ENCODE measurements at places on chromosomes 16 and 17.

DNA sequence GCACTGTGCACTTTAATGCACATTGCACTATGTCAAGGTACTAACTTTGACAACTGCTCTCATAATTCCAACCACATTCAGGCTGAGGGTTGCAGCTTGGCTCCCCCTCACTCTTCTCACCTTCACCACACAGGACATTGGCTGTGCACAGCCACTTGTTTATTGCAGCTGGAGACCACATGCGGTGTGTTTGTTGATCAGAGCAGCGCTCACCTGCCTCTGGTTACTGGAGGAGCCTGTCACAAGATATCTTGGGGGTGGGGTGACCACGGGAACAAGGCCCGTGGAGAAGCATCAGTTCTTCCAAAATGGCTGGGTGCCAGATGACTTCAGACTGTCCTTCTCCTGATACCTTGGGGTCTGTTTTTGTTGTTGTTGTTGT, 10.6 kb upstream of the CCL5 start:
- peak; percentile 43 for DNase-seq

GRCh38 chr17:82502207-82502606, 17.3 kb upstream of the FOXK2 start:
- DNase-seq, result no peak

GRCh38 chr16:54370278-54371040, 83.9 kb upstream of the IRX3 start:
- DNase-seq, result peak; percentile 39

DNA sequence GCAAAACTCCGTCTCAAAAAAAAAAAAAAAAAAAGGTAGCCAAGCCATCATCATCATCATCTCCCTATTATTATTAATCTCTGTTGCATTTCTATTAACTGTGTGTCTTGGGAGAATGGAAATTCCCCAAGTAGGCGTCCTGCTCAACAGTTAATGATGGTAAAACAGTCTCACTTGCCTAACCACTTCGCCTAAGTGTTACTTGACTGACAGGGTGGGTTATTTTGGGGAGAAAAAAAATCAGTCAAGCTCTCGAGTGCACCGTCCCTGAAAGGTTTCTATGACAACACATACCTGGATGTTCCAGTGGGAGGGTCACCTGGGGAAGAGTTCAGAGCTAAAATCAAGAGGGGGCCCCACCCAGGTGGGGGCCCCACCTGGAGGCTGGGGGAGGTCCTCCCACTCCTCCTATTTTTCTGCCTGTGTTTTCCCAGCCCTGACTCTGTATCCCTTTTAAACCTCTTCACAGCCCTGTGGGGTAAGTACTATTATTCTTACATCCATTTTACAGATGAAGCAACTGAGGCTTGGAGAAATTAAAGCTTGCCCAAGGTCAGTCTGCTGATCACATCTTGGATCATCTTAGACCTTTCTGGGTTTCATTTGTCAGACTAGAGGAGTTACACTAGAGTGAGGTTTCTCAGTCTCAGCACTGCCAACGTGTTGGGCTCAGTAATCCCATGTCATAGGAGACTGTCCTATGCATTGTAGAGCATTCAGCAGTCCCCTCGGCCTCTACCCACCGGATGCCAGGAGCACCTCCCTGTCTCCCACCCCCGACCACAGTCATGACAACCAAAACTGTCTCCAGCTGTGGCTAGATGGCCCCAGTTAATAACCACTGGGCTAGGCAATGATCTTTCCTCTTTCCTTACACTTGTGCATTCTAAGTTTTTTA, 11.0 kb upstream of the ABAT start:
- DNase-seq, result no peak

DNA sequence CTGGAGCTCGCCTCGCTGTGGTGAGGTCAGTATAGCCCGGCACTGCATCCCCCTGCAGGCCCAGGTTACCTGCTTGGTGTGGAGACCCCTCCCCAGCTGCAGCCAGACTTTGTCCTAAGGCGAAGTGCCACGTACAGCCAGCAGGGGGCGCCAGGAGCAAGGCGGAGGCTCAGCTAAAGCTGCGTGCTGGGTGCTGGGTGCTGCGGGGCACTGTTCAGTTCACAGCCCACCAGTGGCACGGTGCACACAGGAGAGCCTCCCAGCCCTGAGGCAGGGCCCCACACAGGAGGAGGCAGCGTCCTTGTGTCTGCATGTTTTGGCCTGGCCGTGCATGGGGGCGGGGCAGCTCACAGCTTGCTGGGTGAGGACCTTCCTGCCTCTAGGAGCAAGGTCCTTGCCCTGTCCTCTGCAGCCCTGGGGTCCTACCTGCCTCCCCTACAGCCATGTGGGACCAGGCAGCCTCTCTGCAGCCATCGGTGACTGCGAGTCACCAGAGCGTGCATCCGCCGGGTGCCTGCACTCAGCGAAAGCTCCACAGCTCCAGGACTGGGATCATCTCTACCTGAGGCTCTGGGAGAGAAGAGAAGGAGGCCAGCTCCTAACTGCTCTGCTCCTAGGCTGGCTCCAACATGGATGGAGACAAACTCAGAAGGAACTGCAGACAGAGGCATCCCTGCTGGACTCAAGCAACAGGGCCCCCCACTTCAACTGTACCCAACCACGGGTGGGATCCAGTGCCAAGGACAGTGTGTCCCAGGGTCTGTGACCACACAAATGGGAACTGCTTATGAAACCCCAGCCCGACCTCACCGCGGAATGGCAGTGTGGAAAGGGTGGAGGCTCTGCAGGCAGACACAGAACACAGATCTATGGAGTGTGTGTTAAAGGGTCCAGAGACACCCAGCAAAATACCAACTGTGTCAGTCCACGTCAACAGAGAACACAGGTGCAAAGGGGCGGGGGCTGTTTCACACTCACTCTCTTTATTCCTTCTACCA, 19.0 kb downstream of the SLC7A5 start:
- peak; percentile 86 for DNase-seq

DNA sequence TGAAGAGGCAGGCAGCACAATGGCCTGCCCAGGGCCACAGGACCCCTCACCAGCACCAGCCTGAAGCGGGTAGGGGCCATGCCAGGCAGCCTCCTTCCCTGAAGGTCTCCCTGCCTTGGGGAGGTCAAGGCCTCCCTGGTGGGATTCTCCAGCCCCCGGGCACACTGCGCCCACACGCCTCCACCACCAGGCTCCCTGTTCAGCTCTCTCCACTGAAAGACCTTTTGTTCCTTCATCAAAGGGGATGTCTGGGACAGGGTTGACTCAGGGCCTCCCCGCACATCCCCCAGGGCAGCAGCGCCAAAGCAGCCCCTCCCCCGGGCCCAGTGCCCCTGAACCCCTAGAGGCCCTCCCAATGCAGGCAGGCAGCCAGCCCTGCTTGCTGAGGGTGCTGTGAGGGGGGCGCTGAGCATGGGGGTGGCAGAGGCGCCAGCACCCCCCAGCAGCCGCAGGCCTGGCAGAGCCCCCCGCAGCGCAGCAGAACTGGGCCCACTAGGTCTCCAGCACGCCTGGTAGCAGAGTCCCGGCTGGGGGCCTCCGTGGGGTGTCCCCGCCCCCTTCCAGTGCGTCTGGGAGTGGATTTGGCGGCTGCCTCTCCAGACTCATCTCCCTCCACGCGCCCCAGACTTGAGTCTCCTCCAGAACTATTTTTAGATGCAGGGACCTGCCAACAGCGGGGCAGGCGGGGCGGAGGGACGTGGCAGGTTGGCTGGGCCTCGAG, 13.1 kb downstream of the BCAR1 start:
- DNase-seq, result peak; percentile 27

DNA sequence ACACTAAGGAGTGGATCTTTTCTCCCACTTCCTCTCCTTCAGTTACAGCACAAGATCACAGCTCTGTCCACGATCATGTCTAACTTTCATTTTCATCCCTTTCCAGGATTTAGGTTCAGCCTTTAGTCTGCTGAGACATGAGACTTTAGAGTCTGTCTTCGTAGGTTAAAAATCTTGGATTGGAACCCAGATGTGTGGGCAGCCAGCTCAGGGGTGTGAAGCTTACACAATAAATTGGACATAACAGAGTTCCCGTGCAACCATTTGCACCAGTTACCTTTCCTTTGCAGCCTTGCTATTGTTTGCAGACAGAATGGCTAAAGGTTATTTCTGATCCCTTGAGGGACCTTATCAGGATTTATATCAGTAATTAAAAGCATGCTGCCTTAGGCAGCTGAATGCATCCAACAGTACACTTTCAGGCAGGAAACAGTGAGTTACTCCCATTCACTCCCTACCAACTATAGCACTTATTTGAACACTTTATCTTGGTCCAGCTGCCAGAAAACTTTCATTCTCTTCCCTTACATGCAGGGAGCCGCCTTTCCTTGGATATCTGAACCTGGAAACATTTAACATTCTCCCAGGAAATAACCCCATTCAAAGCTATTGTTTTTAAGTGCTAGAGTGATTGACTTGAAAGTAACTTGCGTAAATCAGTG, 87.3 kb downstream of the TMEM100 start:
- DNase-seq, result no peak

DNA sequence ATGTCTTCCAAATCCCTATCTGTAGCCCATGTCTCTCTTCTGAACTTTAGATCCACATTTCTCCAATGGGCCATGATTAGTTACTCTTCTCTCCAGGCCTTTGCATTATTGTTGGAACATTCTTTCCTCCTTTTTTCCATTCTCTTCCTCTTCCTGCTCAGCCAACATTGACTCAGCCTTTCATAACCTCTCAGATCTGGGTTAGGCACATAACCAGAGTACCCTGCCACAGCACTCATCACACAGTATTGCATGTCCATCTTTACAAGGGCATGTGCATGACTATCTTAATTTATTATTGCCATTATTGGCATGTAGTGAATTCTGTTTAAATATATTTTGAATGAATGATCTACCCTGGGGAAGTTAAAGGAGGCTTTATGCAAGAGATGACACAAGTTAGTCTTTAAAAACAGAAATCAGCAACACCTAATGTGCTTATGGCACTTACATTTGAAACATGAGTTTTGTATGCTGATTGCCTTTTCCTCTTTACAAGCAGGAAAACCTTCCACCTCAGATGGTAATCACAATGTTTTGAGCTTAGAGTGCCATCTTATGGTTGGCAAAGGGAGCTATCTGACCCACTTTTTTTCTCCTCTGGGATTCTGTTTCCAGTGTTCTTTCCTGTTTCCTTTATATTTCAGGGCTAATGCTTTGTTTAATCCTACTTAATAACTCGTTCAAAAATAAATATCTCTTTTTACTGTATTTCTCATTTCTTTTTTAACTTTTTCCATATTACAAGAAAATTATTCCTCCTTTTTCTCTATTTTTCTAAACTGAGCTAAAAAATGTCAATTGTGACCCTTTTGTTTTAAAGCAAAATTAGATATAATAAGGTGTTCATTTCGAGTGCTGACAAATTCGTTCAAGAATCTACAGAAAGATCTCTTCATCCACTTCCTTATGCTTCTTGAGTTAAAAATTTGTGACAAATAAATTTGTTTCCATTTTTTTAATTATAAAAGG, 151.0 kb upstream of the RBL2 start:
- DNase-seq, result no peak

- no peak for DNase-seq
Observed at GRCh38 chr16:54177052-54177861, 109.3 kb downstream of the IRX3 start.

- no peak for DNase-seq
Observed at GRCh38 chr17:8843344-8843743, 24.1 kb downstream of the PIK3R6 start.

- DNase-seq, result no peak
Observed at GRCh38 chr16:30541502-30542329, 7.1 kb upstream of the ZNF747 start.

DNA sequence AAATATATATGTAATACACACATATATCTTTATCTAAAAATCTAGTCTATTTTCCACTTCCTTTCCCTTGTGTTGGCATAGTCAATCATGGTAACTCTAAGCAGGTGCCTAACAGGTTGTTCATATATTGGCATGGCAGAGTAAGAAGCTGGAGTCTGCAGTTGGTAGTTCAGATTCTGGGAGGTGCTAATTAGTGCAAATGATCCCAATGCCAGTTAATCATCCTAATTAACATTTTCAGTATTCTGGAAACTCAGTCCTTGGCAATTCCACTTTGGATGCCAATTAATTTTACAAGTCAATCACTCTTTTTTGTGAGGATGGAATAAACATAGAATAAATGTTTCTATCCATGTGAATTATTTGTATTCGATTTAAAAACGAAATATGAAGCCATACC, 863.7 kb upstream of the SOX9 start:
- DNase-seq, result no peak

- no peak for DNase-seq
Observed at GRCh38 chr17:10702574-10702973, 5.2 kb downstream of the ADPRM start.

GRCh38 chr17:71995590-71995989, 125.2 kb upstream of the SOX9 start:
- no peak for DNase-seq

DNA sequence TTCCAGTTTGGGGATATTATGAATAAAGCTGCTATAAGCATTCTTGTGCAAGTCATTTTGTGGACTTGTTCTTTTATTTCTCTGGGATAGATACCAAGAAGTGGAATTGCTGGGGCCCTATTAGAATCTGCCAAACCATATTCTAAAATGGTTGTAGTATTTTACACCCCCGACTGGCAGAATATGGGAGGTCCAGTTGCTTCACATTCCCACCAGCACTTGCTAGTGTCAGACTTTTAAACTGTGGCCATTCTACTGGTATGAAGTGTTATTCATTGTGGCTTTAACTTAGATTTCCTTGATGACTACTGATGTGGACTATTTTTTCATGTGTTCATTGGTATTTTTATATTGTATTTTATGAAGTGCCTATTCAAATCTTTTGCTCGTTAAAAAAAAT, 18.1 kb upstream of the NUP93 start:
- DNase-seq, result no peak

- no peak for DNase-seq
Observed at GRCh38 chr17:37521821-37522220, 32.1 kb downstream of the DUSP14 start.

- DNase-seq, result peak; percentile 29
Observed at GRCh38 chr17:74119049-74119580, 84.4 kb upstream of the RPL38 start.

GRCh38 chr17:561116-561515, 153.5 kb downstream of the VPS53 start:
- DNase-seq, result no peak

DNA sequence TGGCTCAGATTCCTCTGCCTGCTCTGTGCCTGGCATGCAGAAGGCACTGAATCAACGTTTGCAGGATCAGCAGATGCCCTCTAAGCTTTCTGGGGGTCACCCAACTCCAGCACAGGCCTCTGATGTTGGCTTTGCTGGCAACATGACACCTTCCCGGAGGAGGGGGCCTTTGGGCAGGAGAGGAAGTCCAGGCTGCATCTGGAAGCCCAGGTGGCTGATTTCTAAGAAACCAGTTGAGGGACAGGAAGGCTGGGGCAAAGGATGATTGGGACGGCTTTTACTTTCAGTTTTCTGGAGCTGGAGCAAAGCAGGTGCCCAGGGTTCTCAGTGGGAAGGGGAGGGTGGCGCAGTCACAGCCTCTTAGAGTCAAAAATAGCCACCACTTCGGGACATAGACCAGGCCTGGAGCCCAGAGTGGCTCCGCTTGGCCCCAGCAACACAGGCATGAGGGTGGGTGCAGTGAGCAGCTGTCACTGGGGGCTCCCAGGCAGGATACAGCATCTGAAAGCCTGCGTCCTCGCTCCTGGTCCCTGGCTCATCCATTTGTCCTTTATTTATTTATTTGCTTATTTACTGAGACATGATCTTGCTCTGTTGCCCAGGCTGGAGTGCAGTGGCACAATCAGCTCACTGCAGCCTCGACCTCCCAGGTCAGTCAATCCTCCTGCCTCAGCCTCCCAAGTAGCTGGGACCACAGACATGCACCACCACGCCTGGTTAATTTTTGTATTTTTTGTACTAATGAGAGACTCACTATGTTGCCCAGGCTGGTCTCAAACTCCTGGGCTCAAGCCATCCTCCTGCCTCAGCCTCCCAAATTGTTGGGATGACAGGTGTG, 15.1 kb downstream of the SOCS1 start:
- peak; percentile 54 for DNase-seq

- DNase-seq, result no peak
Observed at GRCh38 chr17:81990836-81991683, 13.6 kb downstream of the ASPSCR1 start.

Data from H9 (cell line).